ENCODE measurements at places on chromosomes 7 and 10.

DNA sequence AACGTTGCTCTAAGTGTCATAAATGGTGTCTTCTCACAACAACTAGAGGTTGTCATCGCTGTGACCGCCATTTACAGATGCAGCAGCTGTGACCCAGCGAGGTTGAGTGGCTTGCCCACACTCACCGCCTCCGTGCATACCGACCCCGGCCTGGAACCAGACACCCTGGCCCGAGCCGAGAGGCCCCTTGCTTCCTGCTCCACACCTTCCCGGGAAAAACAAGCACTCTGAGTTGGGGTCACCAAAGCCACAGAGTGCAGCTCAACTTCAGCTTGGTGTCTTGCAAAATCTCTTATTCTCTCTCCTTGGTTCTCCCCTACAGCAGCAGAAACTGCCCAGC lies 115.7 kb upstream of the PPP2R2D start:
- no peak for DNase-seq

DNA sequence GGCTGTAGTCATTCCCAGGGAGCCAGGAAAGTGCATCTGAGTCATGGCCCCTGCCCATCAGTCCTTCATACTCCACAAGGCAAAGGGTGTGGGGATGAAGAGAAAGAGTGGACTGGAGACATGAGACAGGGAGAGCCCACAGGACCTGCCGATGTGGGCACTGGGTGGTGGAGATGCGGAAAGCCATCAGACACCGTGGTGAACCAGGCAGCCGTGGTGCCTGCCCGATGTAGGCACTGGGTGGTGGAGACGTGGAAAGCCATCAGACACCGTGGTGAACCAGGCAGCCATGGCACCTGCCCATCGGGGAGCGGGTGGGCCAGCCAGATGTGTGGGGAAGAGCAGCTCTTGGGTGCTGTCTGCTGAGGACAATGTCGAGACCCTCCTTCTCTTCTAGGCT lies 58.6 kb downstream of the AFAP1L2 start:
- DNase-seq, result no peak

GRCh38 chr10:115996031-115996430 lies 277.0 kb downstream of the GFRA1 start:
- no peak for DNase-seq

DNA sequence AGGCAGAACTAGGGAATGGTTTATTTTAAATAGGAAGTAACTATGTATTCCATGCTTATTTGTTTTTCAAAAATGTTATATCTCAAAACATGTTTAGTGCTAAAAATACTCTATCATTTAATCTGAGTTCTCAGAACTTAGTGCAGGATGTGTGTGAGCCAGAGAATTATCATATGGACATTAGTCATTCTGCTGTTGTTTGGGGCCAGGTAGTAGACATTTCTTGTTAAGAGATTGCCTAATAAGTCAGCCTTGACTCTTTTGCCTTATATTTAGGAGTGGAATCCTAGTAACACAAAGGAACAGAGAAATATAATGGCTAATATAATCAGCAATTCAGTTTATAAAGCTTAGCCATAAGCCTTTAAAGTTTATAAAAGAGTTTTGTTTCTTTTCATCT lies 149.8 kb downstream of the CCSER2 start:
- no peak for DNase-seq

DNA sequence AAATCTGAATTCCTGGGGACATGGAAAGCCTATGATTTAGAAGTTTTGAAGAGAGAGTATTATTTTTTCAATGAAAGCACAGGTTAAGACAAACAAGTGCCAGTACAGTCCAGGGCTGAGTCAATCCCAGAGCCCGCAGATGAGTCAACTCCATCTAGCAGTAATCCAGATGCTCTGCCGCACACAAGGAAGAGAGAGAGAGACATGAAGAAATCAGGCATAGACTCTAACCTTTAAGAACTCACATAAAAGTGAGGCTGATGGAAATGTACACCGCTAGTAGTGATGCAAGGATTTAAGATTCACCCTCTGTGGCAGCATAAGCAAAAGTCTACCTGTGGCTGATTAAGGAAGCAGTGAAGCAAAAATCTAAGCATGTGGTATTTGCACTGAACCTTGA lies 651.5 kb downstream of the TNS3 start:
- no peak for DNase-seq

- no peak for DNase-seq
Measured at GRCh38 chr7:116317907-116318306, 107.6 kb downstream of the TES start.

DNA sequence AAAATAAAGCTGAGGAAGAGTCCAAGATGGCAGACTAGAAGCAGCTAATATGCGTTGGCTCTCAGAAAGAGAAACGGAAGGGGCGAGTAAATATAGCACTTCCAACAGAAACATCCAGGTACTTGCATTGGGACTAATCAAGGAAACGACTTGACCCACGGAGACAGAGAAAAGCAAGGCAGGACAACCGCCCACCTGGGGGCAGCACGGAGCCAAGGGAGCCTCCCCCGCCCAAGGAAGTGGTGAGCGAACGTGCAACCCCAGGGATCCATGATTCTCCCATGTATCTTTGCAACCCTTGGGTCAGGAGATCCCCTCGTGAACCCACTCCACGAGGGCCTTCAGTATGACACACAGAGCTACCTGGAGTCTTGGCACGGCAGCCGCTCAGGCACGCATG lies 45.4 kb upstream of the GRM3 start:
- no peak for DNase-seq

DNA sequence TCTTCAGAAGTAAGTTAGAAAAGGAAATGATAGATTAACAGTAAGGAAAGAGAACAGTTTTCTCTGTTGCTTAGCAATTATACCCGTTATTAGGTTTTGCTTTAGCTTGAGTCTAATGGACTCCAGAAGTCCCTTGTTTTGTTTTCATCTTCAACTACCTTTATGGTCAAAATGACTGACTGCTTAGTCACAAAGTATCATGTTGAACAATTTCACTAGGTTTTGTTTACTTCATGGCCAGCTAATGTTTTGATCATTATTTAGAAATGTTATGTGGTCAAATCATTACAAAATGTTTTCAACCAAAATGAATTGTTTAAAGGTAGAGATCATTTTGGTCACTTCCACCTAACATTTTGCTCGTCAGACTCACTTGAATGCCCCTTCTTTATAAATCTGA lies 1.9 kb downstream of the UBN2 start:
- DNase-seq, result no peak

DNA sequence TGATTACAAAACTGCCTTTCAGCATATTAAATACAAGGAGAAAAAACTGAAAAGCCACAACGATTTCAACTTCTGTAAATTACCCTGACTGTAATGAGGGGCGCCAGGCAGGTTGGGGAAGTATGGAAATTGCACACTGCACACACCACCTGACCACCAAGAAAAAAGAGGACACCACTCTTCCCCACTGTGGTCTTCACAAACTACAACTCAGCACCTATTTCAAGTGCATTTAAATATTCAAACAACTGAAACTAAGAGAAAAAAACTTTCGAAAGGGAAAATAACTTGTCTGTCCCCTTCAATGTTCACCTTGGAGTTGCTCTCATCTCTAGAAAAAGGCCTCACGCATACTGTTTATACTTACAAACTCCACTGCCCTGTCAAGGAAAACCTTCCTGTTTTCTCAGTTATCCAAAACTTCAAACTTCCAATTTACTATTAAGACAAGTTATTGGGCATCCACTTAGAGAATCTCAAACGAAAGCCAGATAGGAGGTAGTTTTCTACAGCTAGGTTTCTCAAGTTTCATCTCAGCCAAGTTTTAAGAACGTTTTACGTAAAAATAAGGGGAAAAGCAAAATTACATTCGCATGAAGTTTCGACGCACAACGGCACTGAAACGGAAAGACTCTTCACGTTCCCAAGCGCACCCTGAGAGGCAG lies 1.4 kb downstream of the LARP4B start:
- no peak for DNase-seq

DNA sequence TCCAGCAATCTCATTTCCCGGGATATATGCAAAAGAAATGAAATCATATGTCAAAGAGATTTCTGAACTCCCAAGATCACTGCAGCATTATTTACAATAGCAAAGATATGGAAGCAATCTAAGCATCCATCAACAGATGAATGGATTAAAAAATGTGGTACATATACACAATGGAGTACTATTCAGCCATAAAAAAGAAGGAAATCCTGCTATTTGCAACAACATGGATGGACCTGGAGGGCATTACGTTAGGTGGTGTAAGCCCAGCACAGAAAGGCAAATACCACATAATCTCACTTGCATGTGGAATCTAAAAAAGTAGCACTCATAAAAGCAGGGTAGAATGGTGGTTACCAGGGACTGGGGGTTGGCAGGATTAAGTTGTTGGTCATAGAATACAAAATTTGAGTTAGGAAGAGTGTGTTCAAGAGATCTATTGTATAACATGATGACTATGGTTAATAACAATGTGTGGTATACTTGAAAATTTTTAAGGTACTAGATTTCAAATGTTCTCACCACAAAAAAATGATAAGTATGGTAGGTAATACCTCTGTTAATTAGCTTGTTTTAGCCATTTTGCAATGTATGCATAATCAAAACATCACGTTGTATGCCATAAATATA lies 32.9 kb upstream of the EIF5AL1 start:
- no peak for DNase-seq

- DNase-seq, result peak; percentile 31
Measured at GRCh38 chr10:114925587-114926586, 12.1 kb upstream of the TRUB1 start.

DNA sequence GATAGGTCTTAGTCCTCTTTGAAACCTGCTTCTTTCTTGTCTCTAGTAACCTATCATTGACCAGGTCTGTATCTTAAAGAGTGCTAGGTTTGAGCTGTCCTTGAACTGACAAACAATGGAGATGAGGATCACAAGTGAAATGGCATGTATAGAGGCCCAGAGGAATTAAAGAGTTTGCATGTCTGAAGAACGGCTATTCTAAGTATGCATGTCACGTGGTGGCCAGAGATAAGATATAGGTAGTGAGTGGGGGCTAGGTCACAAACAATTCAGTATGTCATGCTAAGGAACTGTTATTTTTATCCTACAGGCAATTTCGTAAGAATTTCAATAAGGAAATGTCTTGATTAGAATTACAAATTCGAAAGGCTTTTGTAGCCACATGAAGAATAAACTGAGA lies 95.3 kb downstream of the SUGCT start:
- DNase-seq, result no peak

- DNase-seq, result no peak
Measured at GRCh38 chr10:82737549-82737948, 862.6 kb downstream of the NRG3 start.

- DNase-seq, result no peak
Measured at GRCh38 chr10:125992254-125992653, 95.9 kb downstream of the FANK1 start.

- no peak for DNase-seq
Measured at GRCh38 chr10:112404617-112405016, 30.7 kb downstream of the ACSL5 start.

- no peak for DNase-seq
Measured at GRCh38 chr10:80184291-80184690, 21.0 kb downstream of the ANXA11 start.

DNA sequence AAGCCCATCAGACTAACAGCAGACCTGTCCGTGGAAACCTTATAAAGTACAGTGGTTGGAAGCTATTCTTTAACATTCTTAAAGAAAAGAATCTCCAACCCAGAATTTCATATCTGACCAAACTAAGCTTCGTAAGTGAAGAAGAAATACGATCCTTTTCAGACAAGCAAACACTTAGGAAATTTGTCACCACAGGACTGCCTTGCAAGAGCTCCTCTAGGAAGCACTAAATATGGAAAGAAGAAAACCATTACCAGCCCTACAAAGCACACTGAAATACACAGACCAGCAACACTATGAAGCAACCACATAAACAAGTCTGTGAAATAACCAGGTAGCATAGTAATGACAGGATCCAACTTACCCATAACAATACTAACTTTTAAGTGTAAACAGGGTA lies 177.7 kb upstream of the PRSS1 start:
- no peak for DNase-seq

DNA sequence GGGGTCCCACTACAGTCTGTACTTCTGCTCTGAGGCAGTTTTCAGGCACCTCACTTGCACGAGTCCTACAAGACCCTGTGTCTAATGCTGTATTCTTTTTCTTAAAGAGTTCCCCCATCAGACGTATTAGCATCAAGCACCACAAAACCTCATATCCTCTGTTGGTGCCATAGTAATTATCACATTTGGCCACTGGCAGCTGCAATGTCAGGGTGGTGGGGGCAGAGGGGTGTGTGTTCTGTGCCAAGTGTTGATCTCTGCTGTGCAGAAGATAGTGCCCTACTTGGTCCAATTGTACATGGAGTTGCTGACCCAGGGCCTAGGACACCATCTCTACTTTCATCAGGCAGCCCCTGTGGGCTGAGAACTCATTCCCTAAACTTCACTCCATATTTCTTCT lies 20.0 kb upstream of the JAZF1 start:
- no peak for DNase-seq

DNA sequence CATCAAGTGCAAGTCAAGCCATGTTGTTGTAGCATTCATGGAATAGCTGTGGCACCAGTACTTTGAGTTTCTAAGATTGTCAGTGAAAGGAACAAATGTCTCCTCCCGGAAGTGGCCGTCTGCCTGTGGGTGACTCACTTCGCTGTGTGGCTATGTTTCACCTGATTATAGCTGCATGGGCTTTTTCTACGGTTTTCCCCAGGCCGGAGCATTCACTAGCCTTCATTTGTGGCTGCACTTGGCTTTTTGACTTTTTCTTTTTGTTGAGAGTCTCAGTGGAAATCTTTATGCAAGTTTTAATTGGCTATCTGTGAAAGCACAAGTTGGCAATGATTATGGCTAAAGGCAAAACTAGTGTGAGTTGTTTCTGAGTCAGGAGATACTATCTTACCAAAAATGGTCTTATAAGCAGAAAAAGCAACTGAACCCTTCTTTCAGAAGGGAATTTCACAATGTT lies 35.0 kb downstream of the SRI start:
- DNase-seq, result no peak

- DNase-seq, result no peak
Measured at GRCh38 chr7:136251826-136252225, 274.7 kb upstream of the MTPN start.

- DNase-seq, result no peak
Measured at GRCh38 chr10:69434169-69434568, 17.1 kb upstream of the TSPAN15 start.

- no peak for DNase-seq
Measured at GRCh38 chr10:102721954-102722353, 7.5 kb downstream of the SFXN2 start.

- DNase-seq, result no peak
Measured at GRCh38 chr7:491958-492713, 27.5 kb downstream of the PDGFA start.

Data from right hindlimb (tissue), 1 donor.